ENCODE measurements at places on chromosomes 5 and 9.

- DNase-seq: no peak
Observed at GRCh38 chr9:22265038-22265437, 181.6 kb upstream of the DMRTA1 start.

- DNase-seq: no peak
Observed at GRCh38 chr5:100311806-100312205, 223.4 kb upstream of the FAM174A start.

DNA sequence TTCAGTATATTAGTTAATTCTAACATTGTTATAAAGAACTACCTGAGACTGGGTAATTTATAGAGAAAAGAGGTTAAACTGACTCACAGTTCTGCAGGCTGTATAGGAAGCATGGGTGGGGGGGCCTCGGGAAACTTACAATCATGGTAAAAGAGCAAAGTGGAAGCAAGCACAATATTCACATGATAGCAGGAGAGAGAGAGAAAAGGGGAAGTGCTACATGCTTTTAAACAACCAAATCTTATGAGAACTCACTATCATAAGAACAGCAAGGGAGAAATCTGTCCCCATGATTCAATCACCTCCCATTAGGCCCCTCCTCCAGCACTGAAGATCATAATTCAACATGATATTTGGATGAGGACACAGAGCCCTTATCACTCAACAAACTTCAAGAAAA is 324.9 kb downstream of the ZNF608 start:
- DNase-seq: no peak

GRCh38 chr5:151328734-151329133 is 18.6 kb downstream of the SLC36A2 start:
- no peak for DNase-seq

DNA sequence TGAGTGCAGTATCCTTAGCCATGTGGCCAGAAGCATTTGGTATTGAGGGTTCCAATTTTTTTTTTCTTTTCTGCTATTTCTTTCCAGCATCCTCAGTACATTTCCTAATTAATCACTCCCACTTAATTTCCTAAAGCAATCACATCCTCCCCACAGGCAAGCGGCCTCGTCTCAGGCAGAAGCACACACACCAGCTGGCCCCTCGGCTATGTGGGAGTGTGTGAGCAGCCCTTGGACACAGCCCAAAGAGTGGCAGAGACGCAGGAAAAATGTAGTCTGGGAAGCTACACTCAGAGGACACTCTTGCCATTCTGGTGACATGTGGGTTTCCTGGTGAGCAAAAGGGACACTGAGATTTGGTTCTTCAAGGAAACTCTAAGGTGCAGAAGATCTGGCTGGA is 20.7 kb downstream of the SLIT3 start:
- no peak for DNase-seq

DNA sequence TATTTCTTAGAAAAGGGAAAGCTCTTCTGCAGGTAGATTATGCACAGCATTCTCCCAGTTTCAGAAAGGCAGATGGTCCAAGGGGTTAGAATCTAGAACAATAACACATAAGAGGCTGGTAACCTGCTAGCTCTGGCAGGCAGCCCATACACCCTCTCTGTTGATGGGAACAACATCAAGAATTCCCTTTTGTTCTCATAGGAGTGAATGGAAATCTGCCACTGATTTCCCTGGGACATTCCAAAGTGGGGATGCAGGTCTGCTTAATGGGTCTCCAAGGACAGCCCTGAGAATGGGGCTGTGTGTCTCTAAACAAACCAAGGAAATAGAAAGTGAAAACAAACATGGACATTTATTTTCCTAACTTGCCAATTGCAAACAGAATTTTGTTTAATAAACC is 456.8 kb downstream of the EBF1 start:
- DNase-seq: no peak

DNA sequence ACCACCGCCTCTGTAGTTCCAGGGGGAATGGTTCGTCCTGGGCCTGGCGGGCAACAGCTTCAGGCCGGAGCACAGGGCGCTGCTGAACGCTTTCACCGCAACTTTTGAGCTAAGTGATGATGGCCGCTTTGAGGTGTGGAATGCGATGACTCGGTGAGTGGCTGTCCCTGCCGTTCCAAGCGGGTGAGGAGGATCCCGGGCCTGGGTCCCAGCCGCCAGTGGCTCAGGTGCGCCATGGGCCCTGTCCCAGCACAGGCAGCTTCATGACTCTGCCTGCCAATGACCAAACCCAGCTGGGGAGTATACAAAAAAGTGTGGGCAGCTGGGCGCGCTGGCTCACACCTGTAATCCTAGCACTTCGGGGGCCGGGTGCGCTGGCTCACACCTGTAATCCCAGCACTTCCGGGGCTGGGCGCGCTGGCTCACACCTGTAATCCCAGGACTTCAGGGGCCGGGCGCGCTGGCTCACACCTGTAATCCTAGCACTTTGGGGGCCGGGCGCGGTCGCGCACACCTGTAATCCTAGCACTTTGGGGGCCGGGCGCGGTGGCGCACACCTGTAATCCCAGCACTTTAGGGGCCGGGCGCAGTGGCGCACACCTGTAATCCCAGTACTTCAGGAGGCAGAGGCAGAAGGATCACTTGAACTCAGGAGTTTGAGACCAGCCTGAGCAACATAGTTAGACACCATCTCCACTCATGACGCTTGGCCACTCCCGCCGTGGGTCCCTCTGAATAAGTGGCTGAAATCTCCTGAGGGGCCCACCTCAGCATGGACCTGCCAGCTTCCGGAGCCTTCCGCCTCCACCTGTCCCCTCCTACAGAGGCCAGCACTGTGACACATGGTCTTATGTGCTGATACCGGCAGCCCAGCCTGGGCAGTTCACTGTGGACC is 1.1 kb downstream of the LCN12 start:
- DNase-seq: no peak

- DNase-seq: no peak
Observed at GRCh38 chr5:125654392-125654791, 768.8 kb upstream of the GRAMD2B start.

GRCh38 chr5:174327317-174327864 is 281.9 kb downstream of the NSG2 start:
- no peak for DNase-seq

DNA sequence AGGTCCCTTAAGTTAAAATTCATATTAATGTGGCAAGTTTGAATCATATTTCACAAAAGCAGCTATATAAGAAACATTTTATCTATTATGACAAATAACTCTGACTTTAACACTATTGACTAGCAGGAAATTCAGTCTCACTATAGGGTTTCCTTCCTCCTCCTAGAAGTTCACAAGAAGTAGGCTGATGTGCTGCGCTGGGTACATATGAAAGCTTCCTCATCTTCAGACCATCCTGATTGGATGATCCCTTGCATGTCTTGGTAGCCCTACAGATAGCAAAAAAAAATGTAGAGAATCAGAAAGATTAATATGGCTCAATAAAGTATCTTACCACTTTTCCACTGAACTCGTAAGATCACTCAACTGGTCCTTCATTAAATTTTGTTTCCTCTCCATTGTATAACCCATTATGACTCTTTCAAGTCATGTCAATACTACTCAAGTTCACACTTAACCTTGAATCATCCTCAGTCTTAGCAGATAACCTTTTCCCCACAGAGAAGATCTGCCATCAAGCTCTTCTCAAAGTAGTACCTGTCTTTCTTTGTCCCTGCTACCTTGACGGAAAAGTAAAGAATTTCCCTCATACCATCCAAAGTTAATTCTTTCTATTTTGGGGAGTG is 11.5 kb upstream of the PSIP1 start:
- DNase-seq: no peak

DNA sequence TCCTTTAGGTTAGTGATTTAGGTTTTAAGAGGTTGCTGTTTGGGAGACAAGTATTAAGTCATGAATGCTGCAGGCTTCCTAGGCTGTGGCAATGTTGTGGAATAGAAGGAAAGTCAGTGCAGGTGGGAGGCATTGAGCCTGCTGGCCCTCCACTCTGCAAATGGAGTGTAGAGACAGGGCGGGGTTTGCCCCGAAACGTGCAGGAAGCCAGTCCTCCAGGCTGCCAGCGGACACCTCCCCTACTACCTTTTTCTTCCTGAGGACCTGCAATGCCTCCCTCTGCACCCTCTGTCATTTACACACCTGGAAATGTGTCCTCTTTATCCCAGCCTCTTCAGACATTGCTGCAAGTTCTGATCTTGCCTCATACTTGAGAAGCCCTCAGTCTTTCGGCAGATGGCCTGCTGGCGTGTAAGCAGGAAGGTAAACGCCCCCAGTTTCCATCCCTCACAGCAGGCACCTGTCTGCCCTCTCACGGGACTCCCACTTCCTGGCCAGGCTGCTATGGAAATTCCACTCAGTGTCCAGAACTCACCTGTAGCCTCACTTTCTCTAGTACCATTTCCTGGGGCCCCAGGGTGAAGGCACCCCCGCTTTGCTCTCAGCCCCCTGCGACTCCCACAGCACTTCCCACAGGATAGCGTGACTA is 81.6 kb upstream of the BOD1 start:
- no peak for DNase-seq
